PC-9 (cell line): ENCODE measurements at places on chromosomes 2 and 18. TPM values are rescaled to one million over a fixed set of nuclear protein-coding genes. Genes with fewer than 3 reads are reported as not detected.

ATP6V1C2 gene
- not detected in 2 replicates for total RNA-seq

BIRC6 gene
- 69.6 and 79.0 TPM in 2 replicates for total RNA-seq

MAPRE2 gene
- 9.1 and 10.9 TPM in 2 replicates for total RNA-seq

GALNT14 gene
- 2.4 and 3.1 TPM in 2 replicates for total RNA-seq

GKN1 gene
- total RNA-seq: not detected in 2 replicates

CPO gene
- total RNA-seq: not detected in 2 replicates

VSNL1 gene
- not detected in 2 replicates for total RNA-seq

B3GNT7 gene
- total RNA-seq: 14.0 and 25.8 TPM in 2 replicates

COL4A3 gene
- total RNA-seq: 2.2 and 3.5 TPM in 2 replicates

RAB6C gene
- total RNA-seq: not detected in 2 replicates

HRH4 gene
- total RNA-seq: 0.18 TPM in 1 of 2 replicates, not detected in the other

REG3A gene
- total RNA-seq: not detected in 2 replicates

SLC8A1 gene
- total RNA-seq: 6.5 and 13.5 TPM in 2 replicates

TIA1 gene
- 104 and 121 TPM in 2 replicates for total RNA-seq

FBXO48 gene
- 1.2 and 1.6 TPM in 2 replicates for total RNA-seq

C2orf80 gene
- not detected in 2 replicates for total RNA-seq

ADD2 gene
- 3.5 and 3.8 TPM in 2 replicates for total RNA-seq

CLIP4 gene
- 107 and 134 TPM in 2 replicates for total RNA-seq

CPLX4 gene
- not detected in 2 replicates for total RNA-seq

AQP12B gene
- total RNA-seq: not detected in 2 replicates

MBP gene
- 37.9 and 44.4 TPM in 2 replicates for total RNA-seq
